ENCODE measurements at places on chromosomes 1 and 21. TPM values are rescaled to one million over a fixed set of nuclear protein-coding genes. Genes with fewer than 3 reads are reported as not detected.

- DNase-seq = no peak
Observed at GRCh38 chr1:41675401-41675800, 190.9 kb upstream of the EDN2 start.

DNA sequence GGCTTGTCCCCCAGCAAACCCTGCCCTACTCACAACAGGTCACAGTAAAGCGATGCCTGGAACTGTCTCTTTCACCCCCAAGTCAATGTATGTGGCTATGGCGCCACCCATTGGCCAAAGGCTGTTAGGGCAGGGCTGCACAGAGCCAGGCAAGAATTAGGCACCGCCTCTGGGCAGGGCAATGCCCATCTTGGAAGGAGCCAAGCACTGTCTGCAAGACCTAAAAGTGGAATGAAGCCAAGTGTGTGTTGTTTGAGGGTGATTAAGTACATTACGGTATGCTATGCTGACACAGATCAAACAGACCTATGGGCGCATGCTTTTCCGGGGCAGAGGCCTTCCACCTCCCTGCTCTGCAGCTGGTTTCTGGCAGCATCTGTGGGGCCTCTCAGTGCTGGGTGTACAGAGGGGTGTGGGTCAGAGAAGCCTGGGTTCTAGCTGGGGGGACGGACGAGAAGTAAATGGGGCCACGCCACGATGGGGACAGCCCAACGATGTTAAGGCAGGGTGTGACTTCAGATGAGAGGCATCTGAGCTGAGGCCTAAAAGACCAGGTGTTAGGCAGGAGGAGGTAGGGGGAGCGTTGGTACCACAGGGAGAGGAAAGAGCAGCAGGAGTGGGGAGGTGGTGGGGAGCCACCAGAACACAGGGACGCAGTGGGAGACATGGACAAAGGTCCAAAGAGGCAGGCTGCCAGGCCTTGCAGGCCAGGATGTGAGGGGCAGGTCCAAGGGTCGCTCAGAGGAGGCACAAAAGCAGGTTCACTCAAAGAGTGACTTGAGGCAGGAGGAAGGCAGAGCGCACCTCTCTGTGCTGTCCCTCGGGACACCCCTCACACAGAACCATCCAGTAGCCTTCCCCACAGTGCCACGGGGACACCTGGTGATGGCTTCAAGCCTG lies 49.8 kb downstream of the ACOT7 start:
- peak; percentile 83 for DNase-seq

DNA sequence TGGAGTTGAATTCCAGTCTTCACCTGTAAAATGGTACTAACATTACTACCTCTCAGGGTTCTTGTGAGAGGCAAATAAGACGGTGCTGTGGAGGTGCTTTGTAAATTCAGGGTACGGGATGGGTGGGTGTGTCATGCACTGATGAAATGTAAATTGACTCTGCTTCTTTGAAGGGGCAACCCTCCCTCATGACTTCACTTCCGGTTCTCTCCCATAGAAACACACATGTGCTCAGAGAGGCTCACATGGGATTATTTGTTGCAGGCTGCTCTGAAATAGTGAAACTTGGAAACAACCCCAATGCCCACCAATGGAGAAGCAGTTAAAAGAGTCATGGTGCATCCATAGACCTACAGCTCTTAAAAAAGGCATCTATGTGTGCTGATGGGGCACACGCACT lies 44.9 kb upstream of the SCMH1 start:
- no peak for DNase-seq

DNA sequence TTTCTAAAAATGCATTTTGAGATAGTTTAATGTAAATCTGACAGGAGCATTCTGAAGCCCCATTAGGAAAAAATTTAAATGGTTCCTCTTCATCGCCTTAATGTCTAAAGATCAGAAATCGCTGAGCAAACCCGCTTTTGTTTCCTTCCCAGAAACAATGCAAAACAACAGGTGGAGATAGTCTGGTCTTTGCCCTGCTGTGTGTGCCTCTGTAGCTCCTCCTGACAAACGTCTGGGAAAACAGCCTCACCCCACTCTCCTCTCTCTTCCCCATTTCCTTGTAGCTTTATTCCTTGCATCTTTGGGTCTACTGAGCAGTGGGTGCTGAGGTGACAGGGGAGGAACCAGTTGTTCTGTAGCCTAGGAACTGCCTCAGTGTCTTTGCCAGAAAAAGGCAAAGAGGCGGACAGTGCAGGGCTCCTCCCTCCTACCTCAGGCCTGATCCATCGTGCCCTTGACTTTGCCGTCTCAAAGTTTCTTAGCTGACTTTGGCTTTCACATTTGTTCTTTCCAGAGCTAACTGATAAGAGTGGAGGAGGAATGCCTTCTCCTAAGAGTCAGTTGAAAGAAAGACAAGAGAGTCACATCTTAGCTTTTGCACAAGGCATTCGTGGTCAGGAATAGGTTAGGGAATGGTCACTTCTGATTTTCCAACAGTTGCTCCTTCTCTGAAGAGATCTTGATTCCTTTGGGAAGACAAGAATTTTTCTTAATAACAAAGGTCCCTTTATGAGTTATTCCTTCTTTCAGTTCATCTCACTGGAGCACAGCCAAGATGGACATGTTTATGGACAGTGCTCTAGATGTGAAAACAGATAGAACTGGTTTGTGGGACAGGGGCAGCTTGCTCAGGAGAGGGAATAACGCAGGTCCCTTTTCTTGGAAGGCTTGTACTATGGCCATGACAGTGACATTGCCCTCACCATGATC lies 24.9 kb downstream of the SYT11 start:
- DNase-seq = peak; percentile 49

GRCh38 chr1:41023279-41023990 lies 1.9 kb upstream of the SLFNL1 start:
- no peak for DNase-seq

Gene CCDC17
- total RNA-seq = 4.0 TPM

Gene MYBPHL
- total RNA-seq = not detected

Gene AMIGO1
- 0.54 TPM for total RNA-seq
